Transverse colon (tissue), 4 donors: ENCODE measurements at places on chromosomes 11 and 22. TPM values are rescaled to one million over a fixed set of nuclear protein-coding genes. Genes with fewer than 3 reads are reported as not detected.

DNA sequence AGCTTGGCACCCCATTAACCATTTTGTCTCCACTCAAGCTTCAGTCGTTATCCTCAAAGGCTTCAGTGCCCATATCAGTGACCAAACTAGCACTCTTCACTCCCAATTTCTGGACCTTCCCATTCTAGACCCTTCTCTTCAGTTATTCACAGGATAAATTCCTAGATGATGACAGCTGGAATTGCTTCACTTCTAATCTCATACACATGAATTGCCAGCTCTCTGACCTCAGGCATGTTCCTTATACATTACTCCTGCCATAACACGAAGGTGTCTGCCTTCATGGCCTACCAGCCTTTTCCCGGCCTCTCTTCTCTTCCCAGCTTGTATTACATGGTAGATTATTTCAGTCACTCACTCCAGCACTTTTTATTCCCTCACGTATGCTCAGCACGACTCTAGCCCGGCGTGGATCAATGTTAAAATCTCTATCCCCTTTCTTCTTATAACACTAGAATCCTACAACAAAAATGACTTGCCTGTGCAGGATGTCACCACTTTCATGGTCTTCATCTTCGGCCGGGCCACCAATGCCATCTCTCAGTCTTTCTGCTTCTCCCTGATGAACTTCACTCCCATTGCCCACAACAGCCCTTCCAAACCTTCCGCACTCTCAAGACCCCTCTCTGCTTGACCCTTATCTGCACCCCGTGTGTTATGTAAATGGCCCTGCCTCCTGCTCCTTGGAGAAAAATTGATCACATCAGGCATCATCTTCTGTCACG is 36.9 kb downstream of the EIF3F start:
- DNase-seq = no peak

DNA sequence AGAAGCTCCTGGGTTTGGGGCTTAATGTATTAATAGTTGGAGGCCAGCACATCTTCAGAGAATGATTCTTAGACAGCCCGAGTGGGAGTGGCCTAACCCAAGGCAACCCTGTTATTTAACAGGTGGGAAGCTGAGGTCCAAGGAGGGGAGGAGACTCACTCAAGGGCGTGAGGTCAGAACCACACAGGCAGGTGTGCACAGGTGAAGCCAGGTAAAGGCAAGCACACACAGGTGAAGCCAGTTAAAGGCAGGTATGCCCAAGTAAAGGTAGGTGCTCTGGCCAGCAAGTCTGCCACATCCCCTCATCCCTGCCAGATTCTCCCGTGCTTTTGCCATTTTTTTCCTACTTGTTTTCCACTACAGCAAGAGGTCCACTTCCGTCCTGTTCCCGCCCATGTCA is 2.9 kb upstream of the SHANK2 start:
- no peak for DNase-seq

The MYRF gene
- total RNA-seq = 10.2 TPM

DNA sequence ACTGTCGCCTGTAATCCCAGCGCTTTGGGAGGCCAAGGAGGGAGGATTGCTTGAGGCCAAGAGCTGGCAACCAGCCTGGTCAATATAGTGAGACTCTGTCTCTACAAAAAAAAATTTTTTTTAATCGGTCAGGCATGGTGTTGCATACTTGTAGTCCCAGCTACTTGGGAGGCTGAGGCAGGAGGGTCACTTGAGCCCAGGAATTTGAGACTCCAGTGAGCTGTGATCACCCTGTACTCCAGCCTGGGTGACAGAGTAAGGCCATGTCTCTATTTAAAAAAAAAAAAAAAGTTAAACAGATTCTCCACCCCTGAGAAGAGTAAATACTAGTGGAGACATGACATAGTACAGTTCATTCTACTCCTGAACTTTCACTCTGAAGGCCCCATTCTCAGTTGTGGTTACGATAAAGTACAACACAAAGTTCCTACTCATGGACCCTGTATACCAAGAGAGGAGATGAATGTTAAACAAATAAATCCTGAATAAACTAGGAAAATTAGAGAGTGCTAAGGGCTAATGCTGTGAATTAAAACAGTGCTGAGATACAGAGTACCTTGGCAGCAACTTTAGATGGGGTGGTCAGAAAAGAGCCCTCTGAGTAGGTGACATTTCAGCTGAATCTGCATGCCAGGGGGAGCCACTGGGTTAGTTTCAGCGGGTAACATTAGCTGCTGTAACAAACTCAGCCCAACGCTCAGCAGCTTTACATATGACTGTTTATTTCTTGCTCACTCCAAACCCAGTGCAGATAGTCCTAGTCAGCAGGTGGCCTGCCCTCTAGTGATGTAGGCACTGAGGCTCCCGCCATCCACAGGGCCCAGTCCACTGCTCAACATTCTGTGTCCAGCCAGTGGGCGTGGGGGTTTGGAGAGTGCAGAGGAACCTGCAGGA is 75.1 kb downstream of the DBX1 start:
- DNase-seq = no peak
